ENCODE measurements at places on chromosomes 13 and 19.

- peak; percentile 73 for DNase-seq
Observed at GRCh38 chr19:57803594-57804325, 11.0 kb downstream of the ZNF552 start.

DNA sequence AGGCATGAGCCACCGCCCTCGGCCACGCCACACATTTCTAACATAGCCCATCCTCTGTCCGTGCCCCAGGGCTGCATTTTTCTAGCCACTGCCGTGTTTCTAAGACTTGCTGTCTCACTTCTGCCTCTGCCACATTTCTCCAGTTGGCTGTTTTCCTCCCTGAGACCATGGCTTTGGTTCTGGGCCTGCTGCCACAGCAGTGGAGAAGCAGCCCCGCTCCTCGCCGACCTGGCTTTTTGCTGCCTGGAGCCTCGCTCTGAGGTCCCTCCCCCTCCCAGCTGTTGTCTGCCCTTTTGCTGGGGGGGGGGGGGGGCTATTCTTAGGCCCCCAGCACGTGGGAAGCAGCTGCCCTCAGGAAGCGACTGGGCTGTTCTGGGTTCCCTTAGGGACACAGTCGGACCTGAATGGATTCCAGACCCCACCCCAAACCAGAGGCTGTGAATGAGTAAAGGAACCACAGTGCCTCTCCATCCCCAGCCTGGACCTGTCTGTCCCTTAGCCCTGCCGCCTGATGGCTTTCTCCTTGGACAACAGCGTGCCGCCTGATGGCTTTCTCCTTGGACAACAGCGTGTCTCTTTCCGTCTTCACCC is 3.3 kb downstream of the GYS1 start:
- no peak for DNase-seq

DNA sequence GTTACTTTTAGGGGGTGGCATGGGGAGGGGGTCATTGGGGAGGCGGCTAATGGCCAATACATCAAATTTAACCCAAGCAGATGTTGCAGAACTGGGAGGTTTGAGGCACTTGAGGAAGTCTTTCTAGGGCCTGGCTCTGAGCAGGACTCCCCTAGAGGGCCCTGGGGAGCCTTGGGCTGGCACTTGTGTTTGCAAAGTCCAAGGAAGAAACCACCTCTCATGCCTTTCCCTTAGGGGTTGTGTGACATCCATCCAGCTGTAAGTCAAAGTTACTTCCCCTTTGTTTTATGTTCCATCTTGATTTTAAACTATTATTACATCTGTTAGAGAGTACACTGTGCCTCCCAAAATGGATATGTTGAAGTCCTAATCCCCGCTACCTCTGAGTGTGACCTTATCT is 159.9 kb downstream of the KATNAL1 start:
- DNase-seq: no peak

DNA sequence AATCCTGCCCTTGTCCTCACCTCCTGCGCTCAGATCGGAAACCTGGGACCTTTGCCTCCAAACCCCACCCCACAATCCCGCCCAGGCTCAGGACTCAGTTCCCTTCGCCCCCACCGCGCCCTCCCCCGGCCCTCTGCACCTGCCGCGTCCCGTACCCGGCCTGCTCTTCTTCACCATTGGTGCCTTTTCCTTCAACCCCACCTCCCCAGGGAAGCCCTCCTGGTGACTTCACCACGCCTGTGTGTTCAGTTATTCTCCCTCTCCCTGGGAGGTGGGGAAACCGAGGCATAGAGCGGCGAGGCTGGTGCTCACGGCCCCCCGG is 19.3 kb upstream of the TCF3 start:
- no peak for DNase-seq

- no peak for DNase-seq
Observed at GRCh38 chr13:61908906-61909615, 493.4 kb upstream of the PCDH20 start.

DNA sequence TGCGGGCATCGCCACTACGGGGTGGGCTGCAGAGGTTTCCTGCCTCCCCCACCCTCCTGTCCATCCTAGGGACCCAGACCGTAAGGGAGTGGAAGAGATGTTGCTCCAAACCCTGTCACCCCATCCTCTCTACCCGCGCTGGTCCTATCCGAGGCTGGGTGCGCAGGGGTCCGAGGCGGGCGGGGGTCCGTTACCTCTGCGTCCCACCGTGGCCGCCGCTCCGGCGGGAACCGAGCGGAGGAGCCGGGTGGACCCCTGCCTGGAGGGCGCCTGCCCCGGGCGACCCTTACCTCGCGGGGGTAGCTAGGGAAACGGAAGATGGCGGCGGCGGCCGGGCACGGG is at the start of gene DGKH:
Gene DGKH, plus strand, starts transcription at position 307 of the 342 bp plus-strand sequence. CDS start 126 bp downstream, outside the sequence.
- no peak for DNase-seq

GRCh38 chr19:45817725-45818301 is 2.7 kb upstream of the RSPH6A start:
- no peak for DNase-seq

GRCh38 chr13:20227288-20227687 is 4.8 kb downstream of the GJB6 start:
- no peak for DNase-seq

DNA sequence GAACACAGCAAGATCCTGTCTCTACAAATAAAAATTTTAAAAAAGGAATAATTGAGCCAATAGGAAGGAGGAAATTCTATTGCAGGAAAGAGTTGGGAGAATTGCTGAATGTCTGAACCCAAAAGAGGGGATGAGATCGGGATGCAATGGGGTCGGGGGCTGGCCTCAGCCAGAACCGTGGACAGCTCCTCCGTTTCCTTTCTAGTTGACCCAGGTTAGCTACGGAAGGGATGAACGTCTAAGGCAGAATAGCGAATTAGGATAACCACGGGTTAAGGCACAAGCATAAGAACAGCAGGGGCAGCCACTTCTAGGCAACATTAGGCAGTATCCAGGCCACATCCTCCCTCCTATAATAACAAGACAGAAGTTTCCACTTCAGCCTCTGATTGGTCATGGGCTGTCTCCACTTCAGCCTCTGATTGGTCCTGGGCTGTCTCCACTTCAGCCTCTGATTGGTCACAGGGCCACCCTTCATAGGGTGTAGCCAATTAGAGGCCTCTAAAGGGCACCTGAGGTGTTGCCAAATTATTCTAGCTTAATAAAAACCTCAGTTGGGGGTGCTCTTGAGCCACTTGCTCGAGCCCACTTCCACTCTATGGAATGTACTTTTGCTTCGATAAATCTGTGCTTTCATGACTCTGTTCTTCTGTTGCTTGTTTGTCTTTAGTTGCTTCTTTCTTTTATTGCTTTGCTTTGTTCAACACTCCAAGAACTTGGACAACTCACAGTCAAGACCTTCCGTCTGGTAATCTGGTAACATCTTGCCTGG is 24.9 kb upstream of the TPM4 start:
- DNase-seq: no peak

DNA sequence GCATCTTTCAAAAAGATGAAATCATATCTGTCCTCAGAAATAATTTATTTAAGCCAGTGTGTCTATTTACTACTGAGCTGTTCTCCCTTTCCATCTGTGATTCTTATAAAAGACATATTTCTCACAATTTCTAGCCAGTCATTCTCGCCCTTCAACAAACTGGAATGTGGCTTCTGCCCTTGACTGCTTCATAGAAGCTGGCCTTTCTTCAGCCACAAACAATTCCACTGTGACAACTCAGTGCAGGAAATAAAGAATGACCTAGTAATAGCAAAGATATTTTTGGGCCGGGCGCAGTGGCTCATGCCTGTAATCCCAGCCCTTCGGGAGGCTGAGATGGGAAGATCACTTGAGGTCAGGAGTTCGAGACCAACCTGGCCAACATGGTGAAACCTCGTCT is 655.5 kb downstream of the PCDH9 start:
- no peak for DNase-seq

GRCh38 chr19:48158210-48158790 is 11.8 kb downstream of the LIG1 start:
- DNase-seq: no peak

GRCh38 chr13:111844682-111845081 is 222.3 kb upstream of the SOX1 start:
- no peak for DNase-seq

DNA sequence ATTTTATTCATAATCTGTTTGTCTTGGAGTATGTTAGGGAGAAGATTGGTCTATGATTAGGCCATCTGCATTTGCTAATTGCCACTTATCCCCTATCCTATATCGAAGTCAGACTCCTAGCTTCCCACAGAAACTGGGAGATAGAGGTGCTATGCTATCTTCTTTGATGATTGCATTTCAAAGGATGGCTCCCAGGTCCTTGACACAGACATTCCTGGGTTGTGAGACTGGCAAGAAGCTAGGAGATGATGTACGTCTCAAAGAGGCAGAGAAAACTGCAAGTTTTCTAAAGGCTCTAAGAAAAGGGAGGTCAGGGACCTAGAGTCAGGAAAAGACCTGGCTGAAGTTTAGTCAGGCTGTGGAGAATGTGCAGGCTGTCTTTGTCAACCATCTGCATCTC is 1251.9 kb downstream of the PCDH17 start:
- no peak for DNase-seq

DNA sequence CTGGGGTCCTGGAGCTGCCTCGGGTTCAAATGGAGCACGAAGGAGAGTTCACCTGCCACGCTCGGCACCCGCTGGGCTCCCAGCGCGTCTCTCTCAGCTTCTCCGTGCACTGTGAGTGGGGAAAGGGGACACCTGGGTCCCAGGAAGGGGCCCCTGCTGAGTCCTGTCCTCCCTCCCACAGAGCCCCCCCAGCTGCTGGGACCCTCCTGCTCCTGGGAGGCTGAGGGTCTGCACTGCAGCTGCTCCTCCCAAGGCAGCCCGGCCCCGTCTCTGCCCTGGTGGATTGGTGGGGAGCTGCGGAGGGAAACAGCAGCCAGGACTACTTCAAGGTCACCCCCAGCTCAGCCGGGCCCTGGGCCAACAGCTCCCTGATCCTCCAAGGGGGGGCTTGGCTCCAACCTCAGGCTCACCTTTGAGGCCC is 11.0 kb upstream of the SIGLEC11 start:
- no peak for DNase-seq

DNA sequence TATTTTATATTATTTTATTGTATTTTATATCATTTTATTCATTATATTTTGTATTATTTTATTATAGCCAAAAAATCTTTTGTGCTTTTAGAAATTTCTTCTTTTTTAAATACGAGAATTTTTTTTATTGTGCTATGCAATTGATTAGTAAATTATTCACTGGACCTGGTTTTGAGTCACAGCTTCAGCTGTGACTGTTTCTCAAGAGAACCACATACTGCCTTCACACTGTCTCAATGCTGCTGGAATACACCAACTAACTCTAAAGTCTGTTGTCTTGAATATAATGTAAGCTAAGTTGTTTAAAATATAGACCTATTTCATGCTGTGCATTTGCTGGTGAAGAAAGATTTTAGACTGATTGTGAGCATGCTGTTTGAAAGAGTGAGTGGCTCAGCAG is 423.6 kb downstream of the NDFIP2 start:
- DNase-seq: no peak

DNA sequence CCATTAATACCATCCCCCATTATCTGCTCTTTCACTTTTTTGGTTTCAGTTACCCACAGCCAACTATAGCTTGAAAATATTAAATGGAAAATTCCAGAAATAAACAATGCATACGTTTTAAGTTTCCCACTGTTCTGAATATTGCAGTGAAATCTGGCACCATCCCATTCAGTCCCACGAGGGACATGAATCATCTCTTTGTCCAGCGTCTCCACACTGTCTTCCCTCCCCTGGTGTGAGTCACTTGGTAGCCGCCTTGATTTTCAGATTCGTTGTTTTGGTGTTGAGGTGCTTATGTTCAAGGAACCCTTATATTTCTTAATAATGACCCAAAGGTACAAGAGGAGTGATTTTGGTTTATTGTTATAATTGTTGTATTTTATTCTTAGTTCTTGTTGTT is 246.1 kb downstream of the DCT start:
- no peak for DNase-seq

DNA sequence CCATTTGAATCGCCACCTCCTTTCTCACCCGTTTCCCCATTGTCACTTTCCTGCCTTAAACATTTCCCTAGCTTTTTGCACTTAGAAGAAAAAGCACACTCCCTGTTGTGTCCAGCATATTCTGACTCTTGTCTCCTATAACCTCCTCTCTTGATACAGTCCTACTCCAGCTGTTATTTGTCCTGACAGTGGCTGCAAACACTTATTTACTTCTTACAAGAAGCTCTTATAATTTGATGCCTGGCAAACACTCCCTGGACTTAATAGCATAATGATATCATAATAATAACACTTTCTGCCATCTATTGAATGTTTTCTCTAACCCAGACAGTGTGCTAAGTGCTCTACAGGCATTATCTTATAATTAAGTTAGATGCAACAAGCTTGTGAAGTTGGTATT is 76.6 kb downstream of the DGKH start:
- no peak for DNase-seq

DNA sequence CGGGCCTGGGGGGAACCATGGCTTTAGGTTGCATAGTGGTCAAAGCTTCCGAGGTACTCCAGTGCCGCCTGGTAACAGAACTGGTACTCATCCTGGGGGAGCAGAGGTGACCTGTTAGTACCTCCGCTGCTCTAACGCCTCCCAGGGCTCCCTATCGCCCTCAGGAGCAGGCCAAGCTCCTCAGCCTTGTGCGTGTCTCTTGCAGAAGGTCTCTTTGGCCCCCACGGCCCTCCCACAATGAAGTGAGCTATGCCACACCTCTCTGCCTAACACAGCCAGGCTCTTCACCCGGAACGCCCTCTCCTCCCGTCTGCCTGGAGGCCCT is 133.9 kb downstream of the PTPRS start:
- no peak for DNase-seq

GRCh38 chr13:112097770-112098169 is 30.8 kb downstream of the SOX1 start:
- DNase-seq: no peak

Measured in NT2/D1 (cell line).